Stimulated activated CD8-positive, alpha-beta memory T cell treated with anti-CD3 and anti-CD28 coated beads, Interleukin-4, amount 100 ng/mL, for 1 hour (primary cell): ENCODE measurements at places on chromosomes 13 and 19.
A peak's percentile ranks its signal among the peaks of the same experiment; 100 is the strongest.

- no peak for DNase-seq
Measured at GRCh38 chr13:67184247-67184646, 45.9 kb downstream of the PCDH9 start.

- DNase-seq, result no peak
Measured at GRCh38 chr13:39840201-39840600, 184.7 kb downstream of the COG6 start.

GRCh38 chr19:16890461-16891184 is 1.8 kb downstream of the F2RL3 start:
- no peak for DNase-seq

DNA sequence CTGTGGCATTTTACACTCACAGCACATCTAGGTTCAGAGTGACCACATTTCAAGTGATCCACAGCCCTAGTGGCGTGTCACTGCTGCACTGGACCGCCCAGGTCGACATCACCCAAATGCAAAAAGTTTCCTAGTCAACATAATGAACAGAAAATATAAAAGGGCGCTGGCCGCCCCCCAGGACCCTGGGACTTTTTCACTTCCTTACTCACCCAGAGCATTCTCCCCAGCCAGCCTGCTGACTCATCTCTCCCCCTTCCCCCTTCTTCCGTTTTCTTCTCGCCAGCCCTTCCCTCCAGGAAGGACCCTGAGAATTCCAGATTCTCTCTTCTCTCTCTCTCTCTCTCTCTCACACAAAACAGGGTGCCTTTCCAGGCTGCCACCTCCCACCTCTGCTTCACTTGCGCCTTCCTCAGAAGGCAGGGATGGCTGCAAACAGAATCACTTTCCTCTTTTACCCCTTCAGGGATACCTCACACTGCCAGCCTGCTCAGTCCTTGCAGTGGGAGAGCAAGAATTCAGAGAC is 21.0 kb upstream of the GRWD1 start:
- no peak for DNase-seq

- DNase-seq, result peak; percentile 80
Measured at GRCh38 chr19:52007806-52008557, at the start of gene ZNF615. TSS of gene ZNF615 (minus strand) at chr19:52008211. CDS start at chr19:52003711, 4,500 bp downstream.

DNA sequence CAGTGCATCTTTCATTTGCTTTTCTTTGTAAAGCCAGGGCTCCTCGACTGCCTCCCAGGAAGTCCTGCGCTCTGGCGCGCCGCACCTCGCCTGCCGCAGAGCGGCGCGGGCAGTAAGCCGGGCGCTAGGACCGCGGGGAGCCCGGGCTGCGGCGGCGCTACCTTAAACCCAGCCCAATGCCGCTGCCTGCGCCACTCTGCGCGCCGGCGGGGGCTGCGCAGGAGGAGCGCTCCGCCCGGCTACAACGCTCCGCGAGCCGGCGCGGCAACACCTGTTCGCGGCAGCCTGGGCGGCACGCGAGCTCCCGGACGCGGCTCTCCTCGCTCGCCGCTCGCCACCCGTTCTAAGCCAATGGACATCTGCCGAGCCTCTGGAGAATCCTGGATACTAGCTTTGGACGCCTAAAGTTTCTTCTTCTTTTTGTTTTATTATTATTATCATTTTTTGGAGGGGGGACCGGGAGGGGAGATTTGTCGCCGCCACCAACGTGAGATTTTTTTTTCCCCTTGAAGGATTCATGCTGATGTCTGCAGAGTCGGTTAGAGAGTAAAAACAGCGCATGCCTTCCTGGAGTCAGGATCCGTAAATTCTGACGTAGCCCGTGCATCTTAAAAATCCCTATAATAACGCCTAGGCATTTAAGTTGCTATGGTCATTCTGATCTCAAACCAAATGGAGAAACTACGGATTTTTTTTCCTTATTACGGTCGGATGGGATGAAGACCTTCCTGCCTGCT is at the start of gene FGF9:
Gene FGF9 (plus strand): TSS at position 191 of the 737 bp plus-strand sequence. CDS start 840 bp downstream, outside the sequence.
- peak; percentile 56 for DNase-seq
